ENCODE measurements at places on chromosomes 6 and 20.

- no peak for DNase-seq
Measured at GRCh38 chr6:134533991-134534390, 216.1 kb upstream of the SGK1 start.

GRCh38 chr20:675033-675452 lies 559 bp downstream of the SCRT2 start:
- no peak for DNase-seq

DNA sequence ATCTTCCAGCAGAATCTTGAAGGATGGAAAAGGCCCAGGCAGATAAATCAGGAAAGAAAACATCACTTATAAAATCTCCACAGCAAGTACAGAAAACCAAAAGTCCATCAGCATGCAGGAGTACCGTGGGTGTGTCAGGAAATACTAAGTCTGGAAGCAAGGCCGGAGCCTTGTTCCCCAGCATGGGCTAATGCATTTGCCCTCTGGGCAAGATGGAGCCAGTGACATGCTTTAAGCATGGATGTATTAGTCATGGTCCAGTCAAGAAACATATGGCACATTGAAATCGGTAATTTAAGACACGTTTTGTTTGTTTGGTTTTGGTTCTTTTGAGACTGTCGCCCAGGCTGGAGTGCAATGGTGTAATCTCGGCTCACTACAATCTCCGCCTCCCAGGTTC lies 506.0 kb upstream of the JARID2 start:
- DNase-seq = no peak

- DNase-seq = no peak
Measured at GRCh38 chr20:17631576-17632319, 50.3 kb downstream of the RRBP1 start.

- no peak for DNase-seq
Measured at GRCh38 chr6:123777563-123777962, 26.1 kb upstream of the NKAIN2 start.

DNA sequence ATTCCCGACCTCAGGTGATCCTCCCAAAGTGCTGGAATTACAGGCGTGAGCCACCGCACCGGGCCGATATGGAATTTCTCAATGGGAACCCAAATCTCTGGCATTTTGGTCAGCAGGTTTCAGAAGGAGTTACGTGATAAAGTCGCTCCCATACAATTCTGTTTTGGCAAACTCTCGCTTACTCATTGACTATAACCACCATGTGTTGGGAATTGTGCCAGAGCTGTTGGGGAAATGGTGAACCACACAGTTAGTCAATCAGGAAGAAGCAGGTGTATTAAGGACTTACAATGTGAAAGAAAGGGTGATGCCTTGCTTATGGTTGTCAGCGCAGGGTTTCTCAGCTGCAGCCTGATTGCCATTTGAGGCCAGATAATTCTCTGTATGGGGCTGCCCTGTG lies 410.5 kb downstream of the QKI start:
- DNase-seq = no peak

DNA sequence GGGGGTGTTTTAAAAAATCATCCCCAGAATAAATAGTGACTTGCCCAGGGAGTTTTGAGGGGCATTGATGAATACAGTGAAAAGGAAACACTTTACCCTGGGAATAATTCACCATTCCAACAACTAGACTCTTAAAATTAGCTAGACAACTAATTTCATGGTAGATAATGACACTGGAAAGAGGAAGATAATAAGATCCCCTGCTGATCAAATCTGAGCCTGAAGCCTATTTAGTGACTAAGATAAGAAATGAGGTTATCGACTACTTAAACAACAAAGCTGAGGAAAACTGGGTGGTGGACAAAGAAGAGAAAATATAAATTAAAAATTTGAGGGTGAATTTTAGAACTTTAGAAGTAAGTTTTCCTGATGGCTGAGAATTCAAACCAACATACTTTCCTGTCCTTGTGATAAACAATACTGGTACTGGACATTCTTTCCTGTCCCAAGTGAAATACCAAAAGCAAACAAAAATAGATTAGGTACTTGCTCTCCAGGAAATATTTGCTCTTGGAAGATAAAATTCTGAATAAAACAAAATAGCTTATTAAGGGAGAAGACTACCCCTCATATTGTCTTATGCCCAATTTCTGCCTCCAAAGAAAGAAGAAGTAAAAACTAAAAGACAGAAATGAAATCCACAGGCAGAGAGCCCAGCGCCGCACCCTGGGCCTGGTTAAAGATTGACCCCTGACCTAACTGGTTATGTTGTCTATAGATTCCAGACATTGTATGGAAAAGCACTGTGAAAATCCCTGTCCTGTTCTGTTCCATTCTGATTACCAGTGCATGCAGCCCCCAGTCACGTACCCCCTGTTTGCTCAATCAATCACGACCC lies 64.0 kb upstream of the ADGRF4 start:
- no peak for DNase-seq

- DNase-seq = no peak
Measured at GRCh38 chr6:138833816-138834539, 38.1 kb downstream of the ECT2L start.

DNA sequence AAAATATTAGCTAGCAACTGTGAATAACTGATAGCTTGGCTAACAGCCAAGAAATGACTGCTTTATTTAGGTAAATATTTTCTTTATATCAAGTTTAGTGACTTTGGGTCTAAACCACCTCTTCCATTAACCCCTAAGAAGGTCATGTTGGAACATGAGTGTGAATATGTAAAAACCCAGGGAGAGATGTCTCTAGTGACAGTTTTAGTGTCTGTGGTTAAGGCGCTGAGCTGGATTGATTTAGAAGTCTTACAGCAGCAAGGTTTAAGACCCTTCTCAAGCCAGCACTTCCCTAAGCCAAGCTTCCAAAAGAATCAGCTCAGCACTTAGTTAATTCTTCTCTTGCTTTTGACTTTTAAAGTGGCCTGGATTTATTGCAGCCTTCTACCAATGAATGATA lies 11.4 kb upstream of the SIRT5 start:
- no peak for DNase-seq

DNA sequence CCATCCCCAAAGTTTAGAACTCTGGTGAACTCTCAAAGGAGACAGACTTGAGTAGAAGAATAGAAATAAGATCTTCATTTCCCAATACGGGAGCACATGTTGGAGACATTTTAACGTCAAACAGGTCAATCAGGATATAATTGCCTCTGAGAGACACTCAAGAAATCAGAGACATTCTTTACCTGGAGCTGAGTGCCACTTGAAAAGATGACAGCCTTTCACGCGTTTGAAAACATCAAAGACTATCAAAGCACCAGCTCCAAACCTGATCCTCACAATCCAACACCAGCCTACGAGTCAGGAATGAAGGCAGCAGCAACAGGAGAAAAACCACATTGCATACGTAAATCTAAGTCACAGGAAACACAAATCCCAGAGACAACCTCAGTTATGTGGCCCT lies 571.5 kb upstream of the CDH4 start:
- no peak for DNase-seq

DNA sequence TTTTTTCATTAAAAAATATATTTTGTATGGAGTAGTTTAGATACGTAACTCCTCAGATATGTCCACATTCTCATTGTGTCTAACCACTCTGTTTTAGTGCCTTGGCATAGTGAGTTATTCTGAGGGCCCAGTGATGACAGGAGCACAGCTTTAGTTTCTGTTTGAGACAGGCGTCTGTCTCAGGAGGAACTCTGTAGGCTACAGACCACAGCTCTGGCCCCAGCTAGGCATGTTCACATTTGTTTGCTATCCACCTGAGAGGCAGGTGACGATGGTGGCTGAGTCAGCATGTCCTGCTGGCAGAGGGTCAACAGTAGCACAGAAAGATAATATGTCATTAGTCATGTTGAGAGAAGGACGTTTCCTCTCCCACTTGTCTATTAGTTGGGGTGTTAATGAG lies 16.3 kb downstream of the LRRC1 start:
- DNase-seq = no peak

GRCh38 chr6:25342802-25343201 lies 63.6 kb downstream of the CARMIL1 start:
- DNase-seq = no peak

DNA sequence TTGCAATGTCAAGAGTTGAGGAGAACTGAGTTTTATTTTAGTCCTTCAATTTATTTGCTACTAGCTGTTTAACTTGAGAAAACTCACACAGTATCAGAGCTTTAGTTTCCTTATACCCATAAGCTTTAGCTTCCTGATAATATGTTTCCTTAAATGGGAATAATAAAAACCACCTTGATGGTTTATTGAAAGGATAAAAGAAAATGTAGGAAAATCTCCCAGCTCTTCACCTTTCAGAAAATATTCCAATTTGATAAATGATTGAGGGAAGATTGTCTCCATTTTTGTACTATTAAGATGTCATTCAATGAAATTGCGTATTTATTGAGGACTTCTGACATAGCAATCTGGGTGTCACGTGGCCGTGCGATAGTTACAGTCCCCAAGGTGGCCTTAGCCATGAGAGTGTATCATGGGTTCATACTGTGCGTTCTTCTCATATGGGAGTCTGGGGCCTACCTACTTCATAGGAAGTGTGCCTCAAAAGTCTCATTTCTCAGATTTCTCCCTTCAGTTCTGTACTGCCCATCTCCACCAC lies 296.3 kb upstream of the BMP2 start:
- DNase-seq = no peak

All from CD4-positive, alpha-beta T cell treated with Interleukin-15 for 1 hour (primary cell).